ENCODE measurements at places on chromosomes 13 and 19.
A peak's percentile ranks its signal among the peaks of the same experiment; 100 is the strongest.

DNA sequence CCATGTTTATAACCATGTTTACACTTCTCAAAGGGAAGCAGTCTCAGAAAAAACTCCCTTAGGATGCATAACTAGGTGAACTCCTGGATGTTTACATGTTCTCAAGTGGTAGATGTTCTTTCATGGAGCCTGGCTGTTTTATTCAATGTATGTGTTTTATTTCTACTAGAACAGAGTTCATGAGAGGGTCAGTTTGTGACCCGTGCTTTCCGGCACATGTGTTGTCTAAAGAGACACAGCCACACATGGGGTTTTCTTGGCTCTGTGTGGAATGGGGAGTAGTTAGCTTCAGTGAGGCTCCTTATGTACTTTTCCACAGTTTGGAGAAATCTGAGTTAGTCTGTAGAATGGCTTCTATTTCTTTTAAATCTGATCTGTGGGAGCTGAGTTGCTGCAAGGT lies 60.9 kb downstream of the ATP8A2 start:
- no peak for DNase-seq

DNA sequence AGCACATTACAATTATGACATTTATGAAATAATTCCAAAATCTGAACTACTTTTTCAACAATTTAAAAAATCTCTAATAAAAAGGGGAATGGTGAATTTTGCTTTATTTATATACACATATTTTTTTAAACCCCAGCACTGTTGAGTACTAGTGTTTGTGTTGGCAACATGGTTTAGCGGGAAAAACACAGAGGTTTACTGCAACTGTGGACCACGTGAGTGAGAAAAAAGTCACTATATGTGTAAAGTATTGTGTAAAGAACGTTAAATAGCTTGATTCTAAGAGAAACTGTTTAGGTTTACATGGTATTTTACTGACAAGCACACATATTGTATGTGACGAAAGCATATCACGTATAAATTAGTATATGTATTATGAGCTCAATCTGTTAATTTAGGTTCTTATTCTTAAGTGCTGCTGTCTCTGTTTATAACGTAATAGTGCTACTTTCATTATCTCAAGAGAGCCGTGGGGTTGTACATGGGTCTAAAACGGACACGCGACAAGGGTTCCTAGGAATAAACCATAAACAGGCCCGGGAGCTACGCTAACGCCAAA lies 617 bp downstream of the SKA3 start:
- no peak for DNase-seq

DNA sequence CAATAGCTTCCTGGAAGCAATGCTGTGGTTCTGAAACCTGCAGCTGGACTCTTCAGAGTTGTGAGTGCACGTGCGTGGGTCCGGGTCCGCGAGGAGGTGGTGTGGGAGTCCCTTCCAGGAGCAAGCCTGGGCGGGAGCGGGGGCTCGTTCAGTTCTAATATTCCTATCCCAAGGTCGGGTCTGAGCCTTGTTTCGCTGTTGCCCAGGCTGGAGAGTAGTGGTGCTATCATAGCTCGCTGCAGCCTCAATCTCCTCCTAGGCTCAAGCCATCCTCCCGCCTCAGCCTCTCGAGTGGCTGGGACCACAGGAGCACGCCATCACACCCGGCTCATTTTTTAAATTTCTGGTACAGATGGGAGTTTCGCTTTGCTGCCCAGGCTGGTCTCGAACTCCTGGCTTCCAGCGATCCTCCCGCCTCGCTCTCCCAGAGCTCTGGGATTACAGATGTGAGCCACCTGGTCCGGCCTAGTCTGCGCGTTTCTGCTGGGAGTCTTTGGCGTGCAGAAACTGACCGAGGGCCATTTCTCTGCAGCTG lies 625 bp downstream of the ZFP82 start:
- DNase-seq = no peak

- DNase-seq = peak; percentile 61
Measured at GRCh38 chr13:103694033-103694432, 627.8 kb upstream of the SLC10A2 start.

GRCh38 chr13:69704311-69704710 lies 403.3 kb upstream of the ATXN8OS start:
- no peak for DNase-seq

- no peak for DNase-seq
Measured at GRCh38 chr13:101892296-101892695, 439.8 kb downstream of the ITGBL1 start.

GRCh38 chr19:16460454-16460853 lies 11.3 kb downstream of the EPS15L1 start:
- DNase-seq = no peak

DNA sequence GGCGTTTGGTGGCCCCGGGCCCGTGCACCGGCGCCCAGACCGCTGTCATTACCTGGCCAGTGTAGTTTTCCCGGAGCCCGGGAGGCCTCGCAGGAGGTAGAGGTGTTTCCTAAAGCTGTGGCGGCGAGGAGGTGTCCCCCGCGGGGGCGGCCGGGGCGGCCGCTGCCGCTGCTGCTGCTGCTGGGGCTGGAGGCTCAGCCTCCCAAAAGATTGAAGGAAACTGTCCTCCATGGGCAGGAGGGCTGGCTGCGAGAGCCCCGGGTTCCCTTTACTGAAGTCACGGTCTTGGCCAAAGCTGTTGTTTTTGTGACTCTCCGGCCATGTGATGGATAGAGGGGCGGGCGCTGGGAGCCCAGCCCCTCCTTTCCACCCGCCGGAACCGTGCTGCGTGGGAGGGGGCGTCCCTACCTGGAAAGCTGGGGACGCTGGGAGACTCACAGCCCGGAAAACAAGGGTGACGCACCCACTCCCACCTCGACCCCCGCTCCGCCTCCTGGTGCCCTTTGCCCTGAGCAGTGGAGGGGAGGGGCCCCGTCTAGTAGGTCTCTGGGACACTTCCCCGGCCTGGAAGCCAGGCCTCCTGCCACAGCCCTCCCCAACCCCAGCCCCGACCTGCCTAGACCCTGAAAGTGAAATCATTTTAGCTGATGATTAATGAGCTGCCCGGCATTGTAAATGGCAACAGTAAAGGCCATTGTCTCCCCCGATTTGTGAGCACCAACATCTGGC lies at the start of gene N4BP2L1:
TSS of gene N4BP2L1 (minus strand) at position 279 of the 729 bp plus-strand sequence. CDS start at position 231, 48 bp downstream.
- peak; percentile 82 for DNase-seq

DNA sequence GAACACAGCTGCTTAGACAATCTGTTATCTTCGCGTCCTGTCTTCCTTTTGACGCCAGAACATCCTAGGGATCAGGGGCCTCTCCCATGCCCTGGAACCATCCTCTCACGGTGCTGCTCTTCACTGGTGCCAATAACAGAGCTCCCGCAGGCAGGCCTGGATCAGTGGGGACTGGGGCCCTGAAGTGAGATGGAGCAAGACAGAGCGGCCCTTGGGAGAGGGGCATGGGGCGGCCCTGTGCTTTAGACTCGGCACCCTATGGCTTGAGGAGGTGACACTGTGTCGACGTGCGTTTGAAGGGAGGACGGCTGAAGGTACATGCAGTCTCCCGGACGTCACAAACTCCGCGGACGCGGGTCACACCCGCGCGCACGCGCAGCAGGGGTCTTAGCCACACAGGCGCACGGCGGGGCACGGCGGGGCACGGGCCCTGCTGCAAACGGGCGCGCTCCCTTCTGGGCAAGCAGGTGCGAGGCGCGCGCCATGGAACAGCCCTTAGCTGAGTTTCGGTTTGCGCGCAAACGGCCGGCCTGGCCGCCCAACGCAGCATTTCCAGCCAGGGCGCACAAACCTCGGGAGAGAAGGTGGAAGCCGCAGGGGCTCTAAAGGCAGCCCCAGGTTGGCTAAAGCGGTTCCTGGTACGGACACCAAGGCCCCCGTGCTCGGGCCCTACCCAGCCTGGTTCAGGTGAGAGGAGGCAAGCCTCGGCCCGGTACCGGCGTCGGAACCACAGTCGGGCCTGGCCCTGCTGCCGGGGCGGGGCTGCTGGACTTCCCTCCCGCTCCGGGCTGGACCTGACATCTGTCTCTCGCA lies 16.5 kb upstream of the RNF17 start:
- DNase-seq = peak; percentile 78

DNA sequence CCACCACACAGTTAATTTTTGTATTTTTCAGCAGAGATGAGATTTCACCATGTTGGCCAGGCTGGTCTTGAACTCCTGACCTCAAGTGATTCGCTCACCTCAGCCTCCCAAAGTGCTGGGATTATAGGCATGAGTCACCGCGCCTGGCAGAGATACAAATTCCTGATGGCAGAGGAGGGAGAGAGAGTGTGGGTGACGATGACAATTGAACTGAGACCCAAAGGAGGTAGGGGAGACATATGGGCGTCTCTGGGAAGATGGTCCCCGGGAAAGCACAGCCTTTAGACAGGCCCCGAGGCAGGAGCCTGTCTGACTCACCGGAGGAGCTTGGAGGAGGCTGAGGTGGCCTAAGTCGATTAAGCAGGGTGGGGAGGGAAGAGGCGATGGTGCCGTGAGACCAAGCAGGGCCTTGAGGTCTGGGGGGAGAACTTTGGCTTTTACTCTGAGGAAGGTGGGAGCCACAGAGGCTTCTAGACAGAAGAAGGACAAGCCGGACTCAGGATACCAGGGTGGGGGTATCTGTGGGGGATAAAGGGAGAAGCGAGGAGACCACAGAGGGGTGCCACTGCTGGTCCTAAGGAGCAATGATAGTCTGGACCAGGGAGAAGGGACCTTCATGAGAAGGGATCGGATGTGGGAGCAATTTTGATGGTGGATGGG lies 38.2 kb downstream of the ARRDC2 start:
- DNase-seq = no peak

DNA sequence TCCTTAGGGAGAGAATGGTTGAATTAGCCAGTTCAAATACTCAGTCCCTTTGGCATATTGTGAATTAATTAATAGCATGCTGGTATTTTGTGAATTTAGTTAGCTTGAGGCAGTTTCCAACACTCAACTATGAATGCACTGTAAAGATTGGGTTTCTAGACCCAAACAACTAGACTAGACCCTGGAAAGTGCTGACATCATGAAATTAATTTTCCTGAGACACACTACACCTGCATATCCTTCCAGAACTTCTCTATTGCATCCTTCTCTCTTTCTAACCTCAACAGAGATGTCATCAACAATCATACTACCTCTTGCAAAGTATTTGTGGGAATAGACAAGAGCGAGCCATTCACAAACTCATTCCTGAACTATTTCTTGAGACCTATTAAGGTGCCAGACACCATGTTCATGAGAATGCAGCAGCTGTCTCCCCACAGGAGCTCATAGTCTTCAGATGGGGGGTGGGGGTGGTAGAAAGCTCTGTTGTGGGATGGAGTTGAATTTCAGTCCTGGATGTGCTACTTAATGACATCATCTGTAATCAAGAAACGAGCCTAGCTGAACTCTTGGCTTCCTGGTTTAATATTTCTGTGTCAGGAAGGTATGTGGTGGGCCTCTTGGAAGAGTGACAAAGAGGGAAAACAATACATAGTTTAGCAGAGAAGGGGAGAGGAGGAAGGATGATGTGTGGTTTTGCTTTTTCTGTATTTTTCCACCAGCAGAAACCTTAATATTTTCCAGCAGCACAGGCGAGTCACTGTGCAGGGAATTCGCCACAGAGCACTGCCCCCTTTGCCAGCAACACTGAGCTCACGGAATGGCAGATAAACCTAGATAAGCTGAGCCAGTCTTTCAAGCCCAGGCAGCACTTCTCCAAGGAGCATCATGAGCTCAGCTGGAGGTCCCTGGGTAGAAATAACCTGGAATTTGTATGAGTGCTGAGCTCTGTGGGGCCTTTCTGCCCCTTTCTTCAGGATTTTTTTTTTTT lies 53.1 kb upstream of the CYSLTR2 start:
- no peak for DNase-seq

GRCh38 chr13:112072534-112073244 lies 5.7 kb downstream of the SOX1 start:
- no peak for DNase-seq

GRCh38 chr19:1459479-1459878 lies 9.6 kb downstream of the APC2 start:
- no peak for DNase-seq

GRCh38 chr13:40390401-40390916 lies 276.0 kb downstream of the FOXO1 start:
- DNase-seq = no peak

DNA sequence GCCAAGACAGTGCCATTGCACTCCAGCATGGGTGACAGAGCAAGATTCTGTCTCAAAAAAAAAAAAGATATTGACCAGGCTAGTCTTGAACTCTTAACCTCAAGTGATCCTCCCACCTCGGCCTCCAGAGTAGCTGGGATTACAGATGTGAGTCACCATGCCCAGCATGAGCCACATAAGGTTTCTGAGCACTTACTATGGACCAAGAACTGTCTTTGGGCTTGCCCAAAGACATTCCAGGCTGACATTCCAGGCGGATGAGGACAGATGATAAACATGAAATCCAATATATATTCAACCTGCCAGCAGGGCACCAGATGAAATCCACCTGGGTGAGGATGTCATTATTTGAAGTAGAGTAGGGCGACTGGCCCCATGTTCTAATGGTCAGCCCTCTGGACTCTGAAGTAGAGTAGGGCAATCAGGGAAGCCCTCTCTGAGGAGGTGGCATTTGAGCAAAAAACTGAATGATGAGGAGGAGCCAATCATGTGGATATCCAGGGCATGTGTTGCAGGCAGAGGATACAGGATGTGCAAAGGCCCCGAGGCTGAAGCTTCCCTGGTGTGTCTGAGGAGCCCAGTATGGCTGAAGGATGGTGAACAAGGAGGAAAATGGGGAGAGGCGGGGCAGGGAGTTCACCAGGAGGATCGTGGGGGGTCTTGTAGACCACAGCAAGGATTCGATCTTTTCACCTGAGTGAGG lies 4.0 kb downstream of the C19orf38 start:
- no peak for DNase-seq

DNA sequence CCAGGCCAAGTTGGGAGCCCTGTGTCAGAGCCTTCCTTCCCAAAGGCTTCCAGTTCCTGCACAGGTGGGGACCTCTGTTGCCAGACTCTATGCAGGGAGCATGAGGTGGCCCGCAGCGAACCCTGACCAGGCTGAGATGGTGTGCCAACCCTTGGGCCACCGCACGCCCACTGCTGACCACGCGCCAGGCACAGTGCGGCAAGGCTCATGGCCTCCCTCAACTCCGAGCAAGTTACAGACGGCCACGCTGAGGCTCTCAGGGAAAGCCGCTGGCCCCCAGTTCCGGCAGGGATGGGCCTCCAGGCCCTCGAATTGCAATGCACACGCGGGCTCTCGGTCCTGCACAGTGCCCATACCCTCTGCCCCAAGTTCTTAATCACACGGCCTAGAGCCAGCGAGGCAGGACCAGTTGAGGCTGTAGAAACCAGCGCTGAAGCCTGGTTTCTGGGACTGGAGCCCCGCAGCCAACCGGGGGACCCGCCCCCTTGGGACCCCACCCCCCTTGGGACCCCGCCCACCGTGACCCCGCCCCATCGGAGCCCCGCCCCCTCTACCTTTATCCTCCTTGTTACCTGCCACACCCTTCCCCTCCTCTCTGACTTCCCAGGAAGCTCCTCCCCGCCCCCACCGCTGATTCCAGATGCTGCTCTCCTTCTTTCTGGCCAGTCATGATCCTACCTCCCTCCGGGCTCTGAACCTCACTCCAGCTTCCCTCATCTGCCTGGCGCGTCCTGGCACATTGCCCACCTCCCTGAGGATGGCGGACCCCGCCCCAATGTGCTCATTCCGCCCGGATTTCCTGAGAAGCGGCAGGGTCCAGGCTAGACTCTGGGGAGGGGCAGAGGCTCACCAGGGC lies 6.0 kb downstream of the PEX11G start:
- no peak for DNase-seq

GRCh38 chr19:49642492-49643035 lies 555 bp downstream of the SCAF1 start:
- no peak for DNase-seq

All from MM.1S (cell line).